Stimulated activated CD8-positive, alpha-beta memory T cell treated with anti-CD3 and anti-CD28 coated beads, Interleukin-2, amount 100 ng/mL, for 1 hour (primary cell): ENCODE measurements at places on chromosomes 6 and 20.

DNA sequence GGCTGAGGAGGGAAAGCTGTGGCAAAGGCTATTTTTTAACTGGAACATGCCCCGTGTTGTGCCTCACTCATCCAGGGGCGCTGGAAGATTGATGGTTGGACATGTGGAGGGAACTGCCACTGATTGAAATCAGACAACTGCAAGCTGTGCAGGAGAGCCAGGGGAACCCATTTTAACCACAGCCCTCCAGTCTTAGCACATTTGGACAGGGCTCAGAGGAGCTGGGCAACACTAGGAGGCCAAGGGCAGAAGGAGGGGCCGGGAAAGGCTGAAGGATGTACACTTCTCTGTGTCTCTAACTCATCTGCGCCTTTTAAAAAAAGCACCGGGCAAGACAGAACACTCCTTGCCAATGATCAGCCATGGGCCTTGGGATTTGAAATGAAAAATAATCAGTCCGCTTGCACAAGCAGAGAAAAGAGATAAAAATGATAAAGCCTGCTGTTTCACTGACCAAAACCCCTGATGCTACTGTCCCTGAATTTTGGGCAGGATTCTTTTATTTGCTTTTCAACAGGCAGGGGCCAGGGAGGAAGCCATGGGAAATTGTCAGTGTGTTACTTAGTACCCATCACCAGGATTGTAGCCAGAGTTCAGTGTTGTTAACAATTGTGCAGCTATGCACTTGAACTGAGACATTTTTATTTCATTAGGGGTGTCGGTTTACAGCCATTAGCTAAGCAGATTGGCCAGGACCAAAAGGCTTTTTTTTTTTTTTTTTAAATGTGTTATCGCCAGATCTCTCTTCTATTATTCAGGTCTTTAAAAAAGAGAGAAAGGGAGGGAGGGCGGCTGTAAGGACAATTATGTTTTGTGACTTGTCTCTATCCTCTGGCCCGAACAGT is 109.3 kb upstream of the EYA4 start:
- DNase-seq: no peak

- no peak for DNase-seq
Observed at GRCh38 chr6:7615611-7616383, 25.8 kb downstream of the SNRNP48 start.

DNA sequence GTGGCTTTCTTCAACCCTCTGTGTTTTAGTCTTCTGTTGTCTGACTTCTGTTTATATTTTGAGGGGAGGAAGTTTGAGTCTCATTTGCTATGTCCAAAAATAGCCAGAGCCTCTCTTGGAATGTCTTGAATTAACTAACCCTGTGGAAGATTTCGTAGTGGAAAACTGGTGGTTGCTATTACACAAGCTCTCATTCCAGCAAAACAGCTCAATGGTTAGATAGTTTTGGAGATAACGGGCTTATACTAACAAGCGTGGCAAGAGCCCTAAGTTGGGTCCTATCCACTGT is 1.6 kb downstream of the CCN2 start:
- no peak for DNase-seq

DNA sequence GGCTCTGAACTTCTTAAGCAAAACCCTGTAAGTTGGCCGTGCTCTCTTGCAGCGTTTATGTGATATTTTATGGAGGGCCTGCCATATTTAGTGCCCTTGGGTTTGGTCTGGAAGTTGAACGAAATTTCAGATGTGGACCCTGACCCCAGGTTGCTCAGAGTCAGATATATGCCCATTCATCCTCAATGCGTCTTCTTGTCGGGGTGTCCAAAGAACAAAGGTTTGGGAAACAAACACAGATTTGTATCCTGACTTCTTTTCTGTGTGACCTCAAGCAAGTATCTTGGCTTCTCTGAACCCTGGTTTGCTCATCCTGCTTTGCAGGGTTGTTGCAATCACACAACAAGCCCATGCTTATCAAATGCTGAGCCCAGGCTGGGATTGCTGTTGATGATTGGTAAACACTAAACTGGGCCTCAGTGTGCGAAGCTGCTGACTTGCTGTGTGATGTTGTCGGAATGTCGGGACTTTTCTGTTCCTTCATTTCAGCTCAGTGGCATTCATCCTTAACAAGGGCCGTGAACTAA is 103.5 kb upstream of the PTPN1 start:
- no peak for DNase-seq

- DNase-seq: no peak
Observed at GRCh38 chr6:29631860-29632731, 887 bp downstream of the GABBR1 start.

DNA sequence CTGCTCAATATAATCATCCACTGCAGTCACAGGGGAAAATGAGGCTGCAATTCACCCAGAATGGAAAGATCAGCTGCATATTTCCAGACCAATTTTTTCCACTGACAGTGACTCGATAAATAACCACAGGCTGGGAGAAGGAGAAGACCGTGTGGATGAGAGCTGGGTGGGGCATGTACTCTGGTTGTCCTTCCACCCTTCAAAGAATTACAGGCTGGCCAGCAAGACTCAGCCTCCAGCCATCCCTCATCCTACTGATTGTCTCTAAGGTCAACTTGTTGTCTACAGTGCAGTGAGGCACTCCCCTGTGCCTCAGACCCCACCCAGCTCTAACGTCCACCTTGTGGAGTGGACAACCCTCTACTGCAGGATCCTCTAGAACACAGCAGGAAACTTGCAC is 14.5 kb upstream of the MAS1 start:
- DNase-seq: no peak

- no peak for DNase-seq
Observed at GRCh38 chr6:83051377-83052172, 14.1 kb downstream of the UBE3D start.

GRCh38 chr6:48099713-48100587 is 11.0 kb downstream of the PTCHD4 start:
- no peak for DNase-seq

- DNase-seq: no peak
Observed at GRCh38 chr20:21981597-21982344, 276.3 kb downstream of the PAX1 start.

DNA sequence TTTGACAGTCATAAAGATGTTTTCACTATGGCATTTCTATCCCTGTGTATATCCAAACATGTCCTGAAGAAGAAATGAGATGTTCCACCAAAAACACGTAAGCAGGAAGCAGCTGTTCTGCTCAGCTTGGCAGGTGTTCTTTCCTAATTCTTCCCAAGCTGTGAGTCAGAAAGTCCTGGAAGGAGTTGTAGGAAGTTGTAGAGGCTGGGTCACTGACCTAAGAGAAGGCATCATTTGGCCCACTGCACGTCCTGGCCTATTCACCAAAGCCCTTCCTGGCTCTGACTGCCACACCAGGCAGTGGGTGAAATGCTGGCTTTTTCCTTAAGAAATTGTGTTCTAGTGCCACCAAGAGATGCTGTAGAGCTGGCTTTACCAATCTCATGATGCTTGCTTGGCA is 40.3 kb downstream of the STX11 start:
- no peak for DNase-seq

GRCh38 chr20:3328501-3328900 is 79.0 kb downstream of the DNAAF9 start:
- no peak for DNase-seq

GRCh38 chr6:56890683-56891429 is 64.1 kb upstream of the BEND6 start:
- no peak for DNase-seq

DNA sequence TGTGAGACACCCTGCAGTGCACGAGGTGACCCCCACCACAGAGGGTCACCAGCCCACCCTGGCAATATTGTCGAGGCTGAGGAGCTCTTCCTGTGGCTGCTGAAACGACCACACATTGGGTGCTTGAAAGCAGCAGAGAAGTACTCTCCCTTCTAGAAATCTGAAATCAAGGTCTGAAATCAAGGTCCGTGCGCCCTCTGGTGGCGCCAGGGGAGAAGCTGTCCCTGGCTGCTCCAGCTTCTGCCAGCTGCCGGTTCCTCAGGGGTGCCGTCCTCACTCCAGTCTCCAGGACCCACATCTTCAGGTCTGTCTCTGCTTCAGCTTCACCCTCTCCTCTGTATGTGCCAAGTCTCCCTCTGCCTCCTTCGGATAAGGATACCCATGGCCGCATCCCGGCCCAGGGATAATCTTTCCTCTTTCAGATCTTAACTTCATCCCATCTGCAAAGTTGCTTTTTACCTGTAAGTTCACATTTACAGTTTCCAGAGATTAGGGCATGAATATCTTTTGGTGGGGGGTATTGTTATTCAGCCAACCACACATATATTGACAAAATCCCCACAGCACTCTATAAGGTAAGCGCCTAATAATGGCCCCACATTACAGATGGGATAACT is 108.3 kb upstream of the PHACTR3 start:
- DNase-seq: peak; percentile 23

- no peak for DNase-seq
Observed at GRCh38 chr20:35837577-35838195, 65.9 kb downstream of the PHF20 start.

GRCh38 chr6:35400901-35401311 is 51.2 kb upstream of the FANCE start:
- DNase-seq: no peak

- no peak for DNase-seq
Observed at GRCh38 chr20:61253640-61254511, 1.8 kb downstream of the CDH4 start.

- no peak for DNase-seq
Observed at GRCh38 chr6:158413028-158413427, 100.8 kb downstream of the TULP4 start.

DNA sequence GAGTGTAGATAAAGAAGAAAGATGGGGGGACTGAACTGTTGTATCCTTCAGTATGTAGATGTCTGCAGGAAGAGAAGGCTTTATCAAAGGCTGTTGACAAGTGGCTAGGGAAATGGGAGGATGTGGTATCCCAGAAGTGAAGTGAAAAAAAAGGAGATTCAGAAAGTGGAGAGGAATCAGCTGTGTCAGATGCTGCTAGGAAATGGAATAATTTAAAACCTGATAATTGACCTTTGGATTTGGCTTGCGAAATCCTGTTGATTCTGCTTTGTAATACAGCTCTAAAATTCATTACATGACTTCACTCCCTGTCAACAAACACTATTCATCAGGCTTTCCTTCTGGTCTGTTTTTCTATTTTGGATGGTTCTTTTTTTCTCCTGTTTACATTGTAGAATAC is 41.7 kb downstream of the PHF3 start:
- no peak for DNase-seq

GRCh38 chr20:16942756-16943155 is 194.6 kb downstream of the OTOR start:
- DNase-seq: no peak

DNA sequence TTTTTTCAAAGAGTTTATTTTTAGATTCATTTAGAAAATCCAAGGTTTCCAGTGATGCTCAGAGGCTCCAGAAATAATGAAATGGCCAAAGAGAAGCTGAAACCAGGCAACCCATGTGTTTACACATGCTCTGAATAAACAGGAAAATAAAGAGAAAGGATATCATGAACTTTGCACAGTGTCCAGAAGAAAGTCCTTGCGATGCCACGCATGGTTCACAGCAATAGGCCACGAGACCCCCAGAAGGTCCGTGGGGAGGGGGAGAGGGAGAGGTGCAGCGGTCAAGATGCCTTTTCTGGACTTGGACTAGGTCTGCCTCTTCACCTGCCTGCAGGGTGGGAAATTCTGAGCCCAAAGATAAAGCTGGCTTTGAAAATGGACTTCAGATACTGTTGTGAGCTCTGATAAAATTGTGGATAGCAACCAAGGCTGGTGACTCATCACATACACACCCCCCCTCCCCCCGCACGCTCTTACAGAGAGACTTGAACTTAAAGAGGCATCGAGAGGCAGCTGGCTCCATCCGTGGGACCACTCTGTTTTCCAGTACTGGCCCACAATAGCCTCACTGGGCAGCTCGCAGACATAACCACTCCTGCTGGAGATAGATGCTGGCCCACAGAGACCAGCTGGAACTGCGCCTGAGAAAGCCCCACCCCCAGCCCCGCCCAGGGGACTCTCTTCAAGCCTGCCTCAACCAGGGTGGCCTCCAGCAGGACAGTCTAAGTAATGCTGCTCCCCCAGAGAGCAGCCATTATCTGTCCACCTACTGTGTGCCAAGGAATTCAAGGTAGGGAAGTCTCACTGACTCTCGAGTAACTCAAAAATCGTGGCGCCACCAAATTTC is 21.2 kb upstream of the NFATC2 start:
- no peak for DNase-seq

GRCh38 chr6:134675110-134676054 is 274.5 kb downstream of the ALDH8A1 start:
- DNase-seq: no peak

DNA sequence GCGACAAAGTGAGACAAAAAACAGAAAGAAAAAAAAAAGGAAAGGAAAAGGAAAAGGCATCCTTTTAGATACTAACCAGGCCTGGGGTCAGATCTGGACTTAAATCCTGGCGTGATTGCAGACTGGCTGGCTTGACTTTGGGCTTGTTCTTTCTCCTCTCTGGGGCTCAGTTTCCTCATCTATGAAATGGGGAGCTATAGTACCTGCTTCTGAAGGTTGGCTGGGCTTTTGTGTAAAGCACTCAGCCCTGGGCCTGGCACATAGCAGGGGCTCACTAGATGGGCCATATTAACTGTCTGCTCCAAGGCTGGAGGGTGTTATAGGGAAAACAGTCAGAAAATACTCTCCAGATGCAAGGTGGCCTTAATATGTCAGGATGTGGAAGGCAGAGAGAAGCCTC is 1.2 kb upstream of the R3HDML start:
- DNase-seq: no peak

- DNase-seq: no peak
Observed at GRCh38 chr20:53786071-53786444, 192.4 kb upstream of the ZNF217 start.

GRCh38 chr6:16320533-16321340 is 82.3 kb downstream of the GMPR start:
- DNase-seq: no peak

DNA sequence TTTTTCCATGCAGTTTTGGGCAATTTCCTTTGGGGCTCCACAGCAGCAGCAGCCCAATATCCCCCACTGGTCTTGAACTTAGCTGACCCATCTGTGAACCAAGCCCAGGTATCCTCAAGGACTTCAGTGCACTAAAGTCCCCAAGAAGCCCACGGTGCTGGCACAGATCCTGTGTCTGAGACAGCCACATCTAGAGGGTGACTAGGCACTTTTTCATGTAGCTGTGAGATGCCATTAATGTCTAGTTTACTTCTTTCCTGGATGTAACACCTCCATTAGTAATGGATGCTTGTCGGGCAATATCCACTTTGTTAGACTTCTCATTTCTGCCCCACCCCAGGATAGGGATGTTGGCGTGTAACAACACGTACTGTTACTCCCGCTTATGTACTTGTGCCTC is 176.2 kb upstream of the PROKR2 start:
- DNase-seq: no peak

GRCh38 chr6:37321516-37322415 is 32.0 kb upstream of the RNF8 start:
- DNase-seq: no peak

DNA sequence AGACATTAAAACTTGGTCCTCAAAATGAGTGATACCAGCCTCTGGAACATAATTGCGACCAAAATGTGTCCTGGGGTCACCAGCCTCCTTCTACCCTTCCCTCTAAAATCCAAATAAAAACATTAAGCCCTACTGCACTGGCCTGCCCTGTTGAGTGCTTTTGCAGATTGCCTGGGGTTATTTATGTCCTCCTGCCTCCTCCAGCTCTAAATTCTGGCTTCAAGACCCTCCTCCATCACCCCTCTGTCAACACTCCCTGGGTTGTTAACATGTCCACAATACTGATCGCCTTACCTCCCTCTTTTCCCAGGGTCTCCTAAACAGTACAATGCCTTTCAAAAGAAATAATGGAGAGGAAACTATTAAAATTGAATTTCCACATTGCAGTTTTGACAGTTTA is 327.5 kb downstream of the NRN1 start:
- DNase-seq: no peak
